Bronchial smooth muscle cell (primary cell): ENCODE measurements at places on chromosomes 4 and X. TPM values are rescaled to one million over a fixed set of nuclear protein-coding genes. Genes with fewer than 3 reads are reported as not detected.

Gene FGFBP2
- not detected in 2 replicates for total RNA-seq

Gene LONRF3
- total RNA-seq, result 0.16 and 0.17 TPM in 2 replicates

Gene SSX4B
- total RNA-seq, result not detected in 2 replicates

Gene XG
- total RNA-seq, result 0.52 and 6.1 TPM in 2 replicates

Gene VCX
- not detected in 2 replicates for total RNA-seq

Gene TLR7
- total RNA-seq, result not detected in 2 replicates

Gene UGT2A3
- not detected in 2 replicates for total RNA-seq

Gene UGT2B15
- total RNA-seq, result not detected in 2 replicates

Gene IGBP1
- total RNA-seq, result 96.1 and 143 TPM in 2 replicates

Gene BEND2
- total RNA-seq, result not detected in 2 replicates

Gene CTAG1B
- not detected in 2 replicates for total RNA-seq
